Body of pancreas (tissue), 4 donors: ENCODE measurements at places on chromosomes 7 and 10. TPM values are rescaled to one million over a fixed set of nuclear protein-coding genes. Genes with fewer than 3 reads are reported as not detected.

CLIP2 gene
- 120 TPM for total RNA-seq

SLC16A9 gene
- 2.6 TPM for total RNA-seq

RARRES2 gene
- total RNA-seq, result 400 TPM

OR2A5 gene
- total RNA-seq, result not detected

CDNF gene
- 1.3 TPM for total RNA-seq

PDZD7 gene
- 0.52 TPM for total RNA-seq

- DNase-seq, result no peak
Observed at GRCh38 chr10:87927091-87927490, 63.7 kb downstream of the PTEN start.

- peak; percentile 22 for DNase-seq
Observed at GRCh38 chr7:102304668-102305067, 18.0 kb downstream of the SH2B2 start.

GRCh38 chr7:88324699-88325098 is 18.0 kb upstream of the STEAP4 start:
- DNase-seq, result no peak

- no peak for DNase-seq
Observed at GRCh38 chr7:133625046-133625445, 372.2 kb downstream of the EXOC4 start.

DNA sequence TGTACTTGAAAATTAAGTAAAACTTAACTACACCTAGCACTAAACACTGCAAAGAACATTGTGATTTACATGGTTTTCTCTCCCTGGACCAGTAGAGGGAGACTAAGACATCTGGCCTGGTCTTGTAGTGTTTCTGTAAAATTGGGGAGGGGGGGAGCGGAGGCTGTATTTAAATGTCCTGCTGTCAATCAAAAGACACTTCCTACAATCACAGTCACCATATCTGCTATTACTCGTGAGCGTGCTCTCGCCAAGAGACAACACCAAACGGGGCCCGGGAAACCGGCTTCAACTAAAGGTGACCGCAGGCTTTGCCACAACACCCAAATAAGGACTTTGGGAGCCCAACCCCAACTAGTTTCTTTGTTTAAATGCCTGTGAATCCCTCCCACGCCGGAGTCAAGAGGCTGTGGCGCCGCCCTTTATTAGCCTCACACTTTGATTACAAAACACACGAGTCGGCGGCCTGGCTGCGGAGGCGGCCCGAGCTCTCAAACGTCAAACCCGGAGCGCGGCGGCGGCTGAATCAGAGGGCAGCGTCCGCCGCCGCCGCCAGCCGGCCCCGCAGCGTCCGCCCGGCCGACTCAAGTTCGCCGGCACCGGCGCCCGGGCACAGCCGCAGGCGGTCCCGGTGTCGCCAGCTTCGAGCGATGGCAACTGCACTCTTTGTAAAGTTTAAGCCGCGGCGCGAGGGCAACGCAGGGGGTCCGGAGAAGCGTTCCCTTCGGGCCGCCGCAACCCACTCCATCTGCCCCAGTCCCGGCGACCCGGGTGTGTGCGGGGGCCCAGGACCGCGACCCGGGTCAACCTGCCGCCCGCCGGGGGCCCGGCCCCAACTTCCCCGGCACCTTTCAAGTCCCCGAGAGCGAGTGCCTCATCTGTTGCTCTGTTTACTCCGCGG is 1.3 kb downstream of the KDM7A start:
- DNase-seq, result peak; percentile 90

- no peak for DNase-seq
Observed at GRCh38 chr7:74246497-74246896, 7.7 kb downstream of the RFC2 start.

DNA sequence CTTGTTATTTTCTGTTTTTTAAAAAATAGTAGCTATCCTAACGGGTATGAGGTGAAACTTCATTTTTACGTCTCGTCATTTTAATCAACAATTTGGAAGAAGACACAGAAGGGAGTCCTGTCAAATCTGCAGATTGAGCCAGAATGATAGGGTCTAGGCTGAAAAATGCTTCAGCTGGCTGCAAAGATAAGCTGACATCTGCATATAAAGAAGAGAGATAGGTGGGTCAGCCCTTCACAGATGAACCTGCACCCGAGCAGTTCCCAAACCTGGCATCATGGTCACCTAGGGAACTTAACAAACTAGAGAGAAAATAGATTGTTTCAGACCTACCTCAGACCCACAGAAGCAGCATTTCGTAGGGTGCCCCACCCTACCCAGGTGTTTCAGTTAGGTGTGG is 35.2 kb upstream of the BMPR1A start:
- no peak for DNase-seq

- no peak for DNase-seq
Observed at GRCh38 chr10:69344591-69345252, 66.4 kb downstream of the HK1 start.

- DNase-seq, result no peak
Observed at GRCh38 chr7:57305192-57305748, 144.7 kb upstream of the ZNF716 start.

GRCh38 chr7:157442993-157443831 is 106.4 kb downstream of the DNAJB6 start:
- DNase-seq, result no peak

- no peak for DNase-seq
Observed at GRCh38 chr7:20076835-20077234, 140.3 kb downstream of the MACC1 start.

DNA sequence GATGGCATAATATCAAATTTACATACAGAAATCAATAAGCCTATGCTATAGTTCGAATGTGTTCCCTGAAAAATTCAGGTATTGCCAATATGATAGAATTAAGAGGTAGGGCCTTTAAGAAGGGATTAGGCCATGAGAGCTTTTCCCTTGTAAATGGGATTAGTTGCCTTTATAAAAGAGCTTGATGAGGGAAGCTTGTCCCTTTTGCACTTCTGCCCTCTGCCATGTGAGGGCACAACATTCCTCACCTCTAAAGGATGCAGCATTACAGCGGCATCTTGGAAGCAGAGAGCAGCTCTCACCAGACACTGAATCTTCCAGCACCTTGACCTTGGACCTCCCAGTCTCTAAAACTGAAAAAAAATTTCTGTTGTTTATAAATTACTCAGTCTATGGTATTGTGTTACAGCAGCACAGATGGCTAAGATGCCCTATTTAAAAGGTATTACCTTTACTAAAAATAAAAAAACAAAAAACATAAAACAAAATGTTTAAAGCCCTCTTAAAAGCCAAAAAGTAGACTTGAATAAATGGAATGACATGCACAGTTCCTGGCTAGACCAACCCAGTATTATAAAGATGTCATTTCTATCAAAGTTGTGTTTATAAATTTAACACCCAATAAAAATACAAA is 909.6 kb downstream of the REEP3 start:
- peak; percentile 15 for DNase-seq

- DNase-seq, result no peak
Observed at GRCh38 chr10:124602646-124603365, 141.2 kb downstream of the LHPP start.

- no peak for DNase-seq
Observed at GRCh38 chr7:28588602-28589001, 176.3 kb downstream of the CREB5 start.

DNA sequence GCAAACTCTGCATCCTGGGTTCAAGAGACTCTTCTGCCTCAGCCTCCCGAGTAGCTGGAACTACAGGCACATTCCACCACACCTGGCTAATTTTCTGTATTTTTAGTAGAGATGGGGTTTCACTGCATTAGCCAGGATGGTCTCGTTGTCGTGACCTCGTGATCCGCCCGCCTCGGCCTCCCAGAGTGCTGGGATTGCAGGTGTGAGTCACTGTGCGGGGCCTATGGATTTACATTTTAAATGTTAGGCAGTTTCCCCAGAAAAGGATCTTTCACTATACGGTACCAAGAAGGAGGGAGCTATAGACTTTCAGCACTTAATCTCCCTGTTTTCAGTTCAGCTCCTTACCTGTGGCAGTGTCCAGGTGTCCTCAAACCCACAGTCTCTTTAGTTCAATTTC is 50.8 kb downstream of the SIRT1 start:
- DNase-seq, result no peak

- no peak for DNase-seq
Observed at GRCh38 chr7:142422621-142423020, 164.8 kb upstream of the PRSS58 start.

DNA sequence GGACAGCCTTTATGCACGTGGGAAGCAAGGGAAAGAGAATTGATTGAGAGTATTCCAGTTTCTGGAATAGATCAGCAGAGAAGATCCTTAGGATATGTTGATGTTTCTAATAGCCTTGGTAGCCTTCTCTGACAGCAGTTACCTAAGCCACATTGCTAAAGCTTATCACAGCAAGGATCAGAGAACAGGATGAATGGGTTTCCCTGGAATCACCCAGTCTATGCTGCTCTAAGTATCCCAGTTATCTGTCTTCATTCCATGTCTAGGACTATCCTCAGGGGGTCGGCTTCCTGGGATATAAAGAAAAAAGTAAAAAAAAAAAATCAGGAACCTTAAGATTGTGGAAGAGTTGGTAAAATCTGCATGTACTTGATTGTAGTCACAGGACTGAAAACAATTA is 352.0 kb upstream of the AKR1E2 start:
- DNase-seq, result no peak
